ENCODE measurements at places on chromosomes 6 and 20.

GRCh38 chr20:49899541-49900383 is 15.6 kb downstream of the SPATA2 start:
- no peak for DNase-seq

DNA sequence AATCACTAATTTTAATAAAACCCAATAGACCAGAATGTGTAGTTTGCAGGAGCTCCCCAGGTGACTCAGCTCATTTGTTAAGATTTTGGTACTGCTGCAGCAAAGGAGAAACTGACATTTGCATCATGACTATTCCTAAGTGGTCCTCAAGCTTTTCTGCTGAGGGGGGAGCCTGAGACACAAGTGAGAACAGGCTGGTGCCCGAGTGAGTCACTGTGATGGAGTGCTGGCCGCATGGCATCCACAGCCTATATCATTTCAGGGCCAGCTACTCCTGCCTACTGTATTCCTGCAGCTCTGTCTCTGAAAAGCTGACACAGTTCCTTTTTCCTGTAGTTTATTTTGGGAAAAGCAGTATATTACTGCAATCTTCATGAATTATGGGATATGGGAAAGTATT is 113.7 kb upstream of the ENPP5 start:
- DNase-seq = no peak

DNA sequence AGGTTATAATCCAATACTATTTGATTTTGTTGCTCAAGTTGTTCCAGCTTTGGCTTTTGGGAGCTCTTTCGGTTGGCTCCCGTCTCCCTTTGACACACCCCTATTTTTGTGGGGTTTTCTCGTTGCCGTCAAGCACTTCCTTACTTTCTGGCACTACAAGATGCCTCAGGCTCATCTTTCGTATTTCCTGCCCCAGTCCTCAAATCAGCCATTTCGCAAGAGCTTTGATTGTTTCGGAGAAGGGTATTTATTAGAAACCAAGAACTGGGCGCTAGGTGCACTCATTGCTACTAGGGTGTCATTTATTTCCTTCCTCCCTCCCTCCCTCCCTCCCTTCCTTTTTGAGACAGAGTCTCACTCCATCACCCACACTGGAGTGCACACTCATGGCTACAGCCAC is 13.3 kb upstream of the SOX12 start:
- DNase-seq = no peak

- no peak for DNase-seq
Measured at GRCh38 chr20:31642837-31643236, 5.1 kb downstream of the COX4I2 start.

DNA sequence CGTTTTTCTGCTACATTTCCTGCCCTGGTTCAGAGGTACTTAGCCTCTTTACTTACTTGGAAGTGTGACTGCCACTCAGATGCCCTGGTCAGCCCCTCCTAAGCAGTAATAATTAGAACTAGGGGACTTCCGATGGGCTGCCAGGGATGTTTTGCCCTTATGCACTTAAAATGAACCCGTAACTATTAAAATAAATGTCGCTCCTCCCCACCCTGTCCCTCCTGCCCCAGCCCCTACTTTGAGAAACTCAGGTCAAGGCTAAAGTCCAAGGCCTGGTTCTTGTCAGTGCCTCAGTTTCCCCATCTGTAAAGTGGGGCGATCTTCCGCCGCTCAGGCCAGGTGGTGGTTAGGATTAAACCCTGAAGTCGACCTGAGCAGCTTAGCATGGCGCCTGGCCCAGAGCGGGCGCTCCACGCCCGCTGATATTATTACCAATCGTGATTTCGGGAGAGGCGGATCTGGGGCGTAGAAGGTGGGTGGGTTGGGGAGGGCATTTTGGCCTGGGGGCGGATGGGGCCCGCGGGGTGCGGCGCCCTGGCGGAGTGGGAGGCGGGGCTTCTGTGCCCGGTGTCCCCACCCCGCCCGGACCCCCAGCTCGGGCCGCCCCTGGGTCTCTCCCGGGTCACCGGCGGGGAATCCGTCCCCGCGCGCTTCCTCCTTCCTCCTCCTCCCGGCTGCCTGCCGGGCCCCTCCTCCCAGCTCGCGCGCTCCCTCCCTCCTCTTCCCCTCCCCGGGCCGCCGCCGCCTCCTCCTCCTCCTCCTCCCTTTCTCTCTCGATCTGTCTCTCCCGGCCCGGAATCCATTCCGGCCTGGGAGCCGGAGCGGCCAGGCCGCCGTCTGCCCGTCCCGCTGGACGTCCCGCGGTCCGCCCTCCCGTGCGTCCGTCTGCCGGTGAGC is at the start of gene SRC:
TSS of gene SRC (plus strand) at position 802 of the 897 bp plus-strand sequence. CDS start 38,014 bp downstream, outside the sequence.
- DNase-seq = no peak

- no peak for DNase-seq
Measured at GRCh38 chr6:82413868-82414267, 50.3 kb downstream of the TPBG start.

GRCh38 chr20:32474967-32475811 is 109.9 kb downstream of the NOL4L start:
- DNase-seq = peak; percentile 40

- no peak for DNase-seq
Measured at GRCh38 chr20:57840504-57841296, 130.9 kb upstream of the PMEPA1 start.

GRCh38 chr6:144268794-144269349 is 16.3 kb upstream of the UTRN start:
- no peak for DNase-seq

GRCh38 chr6:27593200-27593818 is 120.4 kb upstream of the ZNF184 start:
- DNase-seq = no peak

Data from cortex of kidney (tissue), 1 donor.